ENCODE measurements at places on chromosomes 2 and 18.

DNA sequence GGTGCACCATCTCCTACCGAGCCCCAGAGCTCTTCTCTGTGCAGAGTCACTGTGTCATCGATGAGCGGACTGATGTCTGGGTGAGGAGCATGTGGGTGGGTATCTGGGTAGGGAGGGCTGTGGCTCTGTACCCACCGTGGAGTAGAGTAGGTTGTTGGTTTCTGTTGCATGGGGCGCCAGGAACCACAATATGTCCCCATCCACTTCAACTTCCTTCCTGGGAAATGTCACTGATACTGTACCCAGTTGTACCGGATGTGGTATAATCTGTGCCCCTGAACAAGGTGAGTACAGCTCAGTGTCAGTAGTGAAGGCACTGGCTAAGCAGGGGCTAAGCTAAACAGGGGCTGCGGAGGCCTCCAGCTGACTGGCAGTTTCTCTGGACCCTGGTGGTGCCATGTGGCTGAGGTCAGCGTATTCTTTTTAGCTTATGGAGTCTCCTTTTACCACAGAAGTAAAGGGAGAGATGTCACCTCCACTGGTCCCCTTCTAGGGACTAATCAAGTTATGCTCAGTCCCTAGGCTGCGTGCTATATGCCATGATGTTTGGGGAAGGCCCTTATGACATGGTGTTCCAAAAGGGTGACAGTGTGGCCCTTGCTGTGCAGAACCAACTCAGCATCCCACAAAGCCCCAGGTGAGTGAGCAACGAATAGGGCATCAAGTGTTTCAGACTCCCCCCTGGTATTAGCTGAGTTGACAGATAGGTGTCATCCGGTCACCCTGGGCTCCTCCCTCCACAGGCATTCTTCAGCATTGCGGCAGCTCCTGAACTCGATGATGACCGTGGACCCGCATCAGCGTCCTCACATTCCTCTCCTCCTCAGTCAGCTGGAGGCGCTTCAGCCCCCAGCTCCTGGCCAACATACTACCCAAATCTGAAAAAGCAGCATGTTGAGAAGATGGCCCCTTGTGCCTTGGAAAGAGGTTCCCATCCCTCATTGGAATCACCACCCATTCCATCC lies 2.7 kb downstream of the STK16 start:
- DNase-seq = no peak

- DNase-seq = no peak
Observed at GRCh38 chr18:21057112-21057511, 54.5 kb downstream of the ROCK1 start.

DNA sequence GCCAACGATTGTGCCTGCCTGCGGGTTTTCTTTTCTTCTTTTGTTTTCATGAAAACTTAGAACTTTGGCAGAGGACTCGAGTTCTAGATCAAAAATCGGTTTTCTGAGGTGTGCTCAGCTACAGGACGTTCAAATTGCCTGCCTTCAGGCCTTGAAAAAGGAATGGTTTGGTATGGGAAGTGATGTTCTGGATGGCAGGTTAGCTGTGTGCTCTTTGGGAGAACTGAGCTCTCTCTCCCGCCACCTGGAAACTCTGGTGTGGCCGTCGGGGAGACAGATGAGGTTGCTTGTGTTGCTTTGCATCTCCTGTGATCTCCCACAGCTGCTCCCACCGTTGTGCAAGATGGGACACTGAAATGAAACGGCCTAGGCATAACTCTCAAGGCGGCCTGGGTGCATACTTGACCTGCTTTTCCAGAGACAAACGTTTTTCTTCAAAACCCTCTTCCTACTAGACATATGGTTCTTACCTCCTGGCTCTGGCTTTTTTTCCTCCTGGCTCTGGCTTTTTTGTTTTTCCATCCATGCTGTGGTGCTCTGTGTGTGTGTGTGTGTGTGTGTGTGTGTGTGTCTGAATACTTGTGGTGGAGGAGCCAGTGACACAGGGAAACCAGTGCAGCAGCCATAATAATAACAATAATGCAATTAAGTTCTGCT lies 2.0 kb downstream of the FMNL2 start:
- peak; percentile 66 for DNase-seq

GRCh38 chr18:78689606-78690005 lies 290.0 kb upstream of the SALL3 start:
- no peak for DNase-seq

GRCh38 chr2:102264952-102265351 lies 46.4 kb upstream of the IL1RL1 start:
- no peak for DNase-seq

DNA sequence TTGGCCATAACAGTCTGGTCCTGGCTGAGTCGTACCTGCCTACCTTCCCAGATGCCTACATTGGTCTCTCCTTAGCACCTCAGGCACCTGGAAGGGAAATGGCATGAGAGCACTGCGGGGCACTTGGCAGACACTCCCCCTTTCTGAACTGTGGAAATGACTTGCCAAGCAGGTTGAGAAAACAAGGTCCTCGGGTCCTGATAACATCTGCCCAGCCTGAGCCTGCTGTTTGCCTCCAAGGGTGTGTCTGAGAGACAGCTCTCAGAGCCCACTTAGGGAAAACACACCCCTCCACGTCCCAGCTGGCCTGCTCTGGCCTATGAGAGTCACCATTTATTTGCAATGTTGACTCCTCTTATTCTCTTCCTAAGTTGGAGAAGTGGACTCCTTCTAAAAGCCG lies 10.5 kb downstream of the FAM110C start:
- no peak for DNase-seq

DNA sequence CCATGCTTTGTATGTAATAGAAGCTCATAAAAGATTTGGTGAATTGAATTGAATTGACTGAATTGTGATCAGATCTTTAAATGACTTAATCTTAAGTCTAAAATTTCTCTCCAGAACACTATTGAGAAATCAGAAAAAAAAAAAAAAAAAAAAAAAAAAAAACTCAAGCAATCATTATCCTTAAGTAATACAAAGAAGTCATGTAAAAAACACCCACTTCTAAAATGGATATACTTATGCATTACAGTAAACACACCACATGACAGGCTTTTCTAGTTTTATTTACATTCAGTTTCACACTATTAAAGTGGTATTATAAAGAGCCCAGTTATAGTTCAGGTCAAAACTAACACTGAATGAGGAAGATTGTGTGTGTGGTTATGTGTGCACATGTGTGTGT lies 84.9 kb upstream of the GLS start:
- no peak for DNase-seq

DNA sequence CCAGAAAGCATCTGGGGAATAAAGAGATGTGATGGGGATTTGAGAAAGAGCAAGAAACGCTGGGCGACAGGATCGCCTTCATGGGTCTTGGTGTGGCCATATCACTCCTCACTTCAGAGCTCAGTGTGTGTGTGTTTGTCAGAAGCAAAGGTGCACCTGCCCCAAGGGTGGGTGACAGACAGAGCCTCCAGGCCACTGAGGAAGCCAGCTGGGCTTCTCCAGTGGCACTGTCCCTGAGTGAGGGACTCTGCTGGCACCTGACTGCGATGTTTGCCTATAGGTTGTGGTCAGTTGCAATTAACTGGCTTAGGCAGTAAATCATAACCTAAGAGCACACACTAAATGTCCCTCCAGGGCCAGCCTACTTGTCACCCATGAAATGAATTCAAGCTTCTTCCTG lies 23.5 kb upstream of the GNAL start:
- no peak for DNase-seq

- DNase-seq = no peak
Observed at GRCh38 chr18:58393295-58393694, 235.6 kb downstream of the ALPK2 start.

- no peak for DNase-seq
Observed at GRCh38 chr2:102367331-102367971, 11.9 kb downstream of the IL18R1 start.

DNA sequence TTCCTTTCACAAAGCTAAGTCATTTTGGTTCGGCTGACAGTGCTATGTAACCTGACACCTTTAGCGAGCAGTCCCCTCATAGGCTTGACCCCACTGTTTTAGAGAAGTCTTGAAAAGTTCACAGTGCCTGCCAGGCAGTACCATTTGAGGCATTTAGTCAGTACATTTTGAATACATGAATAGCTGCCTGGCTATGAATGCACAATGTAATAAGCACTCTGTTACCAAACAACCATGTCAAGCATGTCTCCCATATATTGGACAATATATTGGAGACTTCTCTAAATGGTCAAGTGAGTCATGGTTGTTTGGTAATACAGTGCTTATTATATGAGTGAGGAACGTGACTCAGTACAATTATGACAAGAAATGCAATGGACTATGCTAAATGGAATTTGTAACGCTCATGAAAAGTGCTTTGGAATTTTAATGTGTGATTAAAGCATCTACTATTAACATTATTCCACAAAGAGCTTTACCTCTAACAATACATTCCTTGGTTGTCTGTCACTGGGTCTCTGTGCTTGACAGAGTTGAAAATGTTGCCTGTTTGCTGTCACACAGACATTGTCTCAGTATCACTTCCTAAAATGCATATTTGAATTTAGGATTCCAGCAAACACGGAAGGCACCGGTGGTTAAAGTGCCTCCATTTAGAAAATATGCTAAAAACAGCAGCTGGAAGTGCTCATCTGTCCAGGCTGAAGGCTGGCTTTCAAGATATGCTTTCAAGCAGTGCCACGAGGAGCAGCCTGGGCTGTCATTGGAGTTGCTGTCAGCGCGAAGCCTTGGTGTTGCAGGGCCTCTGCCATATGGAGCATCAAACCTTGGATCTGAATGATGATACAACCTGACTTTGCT lies 458.6 kb downstream of the FBXO15 start:
- no peak for DNase-seq

GRCh38 chr18:13217971-13218367 lies 591 bp upstream of the LDLRAD4 start:
- no peak for DNase-seq

DNA sequence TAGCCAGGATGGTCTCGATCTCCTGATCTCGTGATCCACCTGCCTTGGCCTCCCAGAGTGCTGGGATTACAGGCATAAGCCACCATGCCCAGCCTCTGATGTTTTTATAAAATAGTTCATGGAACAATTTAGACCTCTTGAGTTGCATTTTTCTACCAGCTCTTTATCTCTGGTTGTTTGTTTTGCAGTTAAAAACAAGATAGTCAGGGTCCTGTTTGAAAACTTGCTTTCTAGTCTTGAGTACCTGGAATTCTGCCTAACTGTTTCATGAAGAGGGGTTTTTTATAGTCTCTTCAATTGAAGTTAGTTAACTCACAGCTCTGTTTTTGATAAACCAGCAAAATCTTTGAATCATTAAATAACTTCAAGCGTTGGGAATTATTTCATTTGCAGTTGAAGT lies 244.8 kb downstream of the PARD3B start:
- no peak for DNase-seq

- no peak for DNase-seq
Observed at GRCh38 chr2:186783254-186783653, 65.7 kb downstream of the ZSWIM2 start.

DNA sequence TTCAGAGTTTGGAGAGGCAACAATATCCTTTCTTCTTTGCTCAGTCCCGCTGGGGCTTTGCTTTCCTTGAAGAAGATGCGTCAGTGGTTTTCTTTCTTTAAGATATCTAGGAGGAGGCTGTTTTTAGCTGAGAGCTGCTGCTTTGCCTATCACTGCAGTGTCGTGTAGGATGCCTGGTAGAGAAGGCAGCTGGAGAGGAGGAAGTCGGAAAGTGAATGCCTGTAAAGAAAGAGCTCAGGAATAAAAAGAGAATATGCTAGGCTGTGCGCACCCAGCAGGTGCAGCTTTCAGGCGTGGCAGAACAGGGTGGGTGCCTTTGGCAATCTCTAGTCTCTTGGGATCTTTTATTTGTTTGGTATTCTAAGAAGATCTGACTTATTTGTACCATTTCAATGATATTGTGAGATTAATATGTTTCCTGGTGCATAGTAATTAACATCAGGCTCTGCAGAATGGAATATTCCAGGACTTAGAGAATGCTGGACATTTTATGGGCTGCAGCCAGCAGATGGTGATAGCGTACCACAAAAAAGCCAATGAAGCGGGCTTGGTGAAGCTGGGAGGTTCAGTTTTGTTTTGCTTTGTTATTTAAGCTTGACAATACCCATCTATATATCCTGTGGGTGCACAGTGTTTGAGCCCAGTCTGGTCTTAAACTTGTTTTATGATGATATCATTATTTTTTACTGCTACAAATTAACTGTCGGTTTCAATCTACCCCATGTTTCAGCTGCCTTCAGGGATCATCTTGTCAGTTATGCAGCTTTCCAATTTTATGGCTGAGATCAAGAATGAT lies 34.9 kb downstream of the CAVIN2 start:
- peak; percentile 29 for DNase-seq

DNA sequence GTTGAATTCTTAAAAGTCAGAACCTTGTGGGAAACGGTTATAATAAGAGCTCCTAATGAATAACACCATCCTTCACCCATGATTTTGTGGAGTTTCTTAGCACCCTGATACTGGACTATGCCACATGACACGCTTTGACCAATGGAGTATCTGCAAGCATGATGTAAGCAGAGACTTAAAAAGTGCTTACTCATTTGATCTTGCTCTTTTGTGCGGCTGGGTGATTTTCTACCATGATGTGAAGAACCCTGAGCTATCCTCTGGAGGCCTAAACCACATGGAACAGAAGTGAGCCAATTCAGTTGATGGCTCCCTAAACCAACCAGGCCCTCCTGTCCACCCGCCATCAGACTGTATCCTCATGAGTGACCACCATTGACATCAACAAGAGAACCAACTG lies 70.9 kb downstream of the TCF4 start:
- DNase-seq = no peak

DNA sequence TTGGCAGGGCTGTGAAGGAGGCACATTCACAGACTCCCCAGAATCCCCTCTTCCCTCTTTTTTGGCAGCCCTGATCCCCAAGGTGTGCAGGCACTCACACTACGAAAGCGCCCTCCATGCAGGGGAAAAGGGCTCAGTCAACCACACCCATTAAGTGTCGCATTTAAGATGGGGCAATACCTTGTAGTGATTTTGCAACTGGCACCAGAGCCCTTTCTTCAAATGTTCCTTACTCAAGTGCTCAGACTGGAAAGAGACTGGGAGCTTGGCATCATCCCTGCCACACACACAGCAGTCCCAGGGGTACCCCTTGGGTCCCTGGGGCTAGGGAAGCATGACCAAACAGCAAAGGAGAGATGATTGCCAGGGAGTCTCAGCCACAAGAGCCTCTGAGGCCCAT lies 190.1 kb downstream of the HAUS1 start:
- no peak for DNase-seq

DNA sequence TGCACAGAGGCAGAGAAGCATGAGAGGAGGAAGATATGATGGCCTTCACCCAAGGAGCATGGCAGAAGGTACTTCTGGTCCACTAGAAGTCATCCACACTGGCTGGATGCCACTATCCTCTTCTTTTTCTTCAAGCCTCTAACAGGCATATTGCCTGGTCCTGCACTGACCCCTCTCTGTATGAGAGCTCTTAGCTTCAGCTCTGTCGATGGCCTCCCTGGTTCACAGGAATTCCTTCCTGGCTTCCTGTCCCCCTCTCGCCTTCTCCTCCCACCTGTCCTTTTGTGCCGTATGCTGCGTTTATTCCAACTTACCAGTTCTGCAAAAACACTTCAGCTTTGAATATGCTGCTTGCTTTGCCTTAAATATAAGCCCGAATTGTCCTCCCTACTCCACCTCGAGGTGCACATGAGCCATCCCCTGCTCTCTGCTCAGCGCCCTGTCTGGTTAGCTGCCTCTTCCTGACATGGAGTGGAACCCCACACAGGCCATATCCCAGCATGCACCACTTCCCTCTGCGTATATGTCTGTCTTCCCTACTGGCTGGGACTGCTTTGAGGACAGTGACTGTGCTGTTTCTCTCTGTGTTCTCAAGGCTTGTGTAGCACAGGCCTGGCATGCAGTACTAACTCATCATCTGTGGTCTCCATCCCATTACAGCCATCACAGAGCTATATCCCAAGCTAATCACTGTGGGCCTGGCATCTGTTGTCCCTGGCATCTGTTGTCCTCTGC lies 474.9 kb downstream of the EIPR1 start:
- DNase-seq = no peak

GRCh38 chr18:80105369-80106167 lies 3.5 kb upstream of the ADNP2 start:
- DNase-seq = no peak

Data from C1 segment of cervical spinal cord (tissue), 14 donors.